Spinal cord (tissue), 10 donors: ENCODE measurements at places on chromosomes 12 and 14.

DNA sequence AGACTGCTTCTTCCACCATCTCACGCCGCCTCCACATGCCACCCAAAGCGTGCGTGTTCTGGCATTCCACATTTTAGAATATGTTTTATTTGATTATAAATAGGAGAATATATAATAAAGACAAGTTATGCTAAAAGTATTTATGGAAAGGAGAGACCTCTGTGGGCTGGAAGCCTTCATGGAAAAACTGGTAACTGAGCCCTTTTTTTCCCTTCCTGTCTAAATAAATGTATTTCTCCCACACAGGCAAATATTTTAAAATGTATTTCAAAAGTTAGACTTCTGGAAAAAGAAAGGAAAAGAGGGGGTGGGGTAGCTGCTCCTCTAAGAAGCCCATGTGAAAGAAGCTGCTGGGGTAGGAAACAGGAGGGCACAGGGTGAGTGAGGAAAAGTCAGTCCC is 16.1 kb upstream of the NR4A1 start:
- no peak for DNase-seq

GRCh38 chr12:112140728-112141127 is 15.4 kb downstream of the TRAFD1 start:
- no peak for DNase-seq

DNA sequence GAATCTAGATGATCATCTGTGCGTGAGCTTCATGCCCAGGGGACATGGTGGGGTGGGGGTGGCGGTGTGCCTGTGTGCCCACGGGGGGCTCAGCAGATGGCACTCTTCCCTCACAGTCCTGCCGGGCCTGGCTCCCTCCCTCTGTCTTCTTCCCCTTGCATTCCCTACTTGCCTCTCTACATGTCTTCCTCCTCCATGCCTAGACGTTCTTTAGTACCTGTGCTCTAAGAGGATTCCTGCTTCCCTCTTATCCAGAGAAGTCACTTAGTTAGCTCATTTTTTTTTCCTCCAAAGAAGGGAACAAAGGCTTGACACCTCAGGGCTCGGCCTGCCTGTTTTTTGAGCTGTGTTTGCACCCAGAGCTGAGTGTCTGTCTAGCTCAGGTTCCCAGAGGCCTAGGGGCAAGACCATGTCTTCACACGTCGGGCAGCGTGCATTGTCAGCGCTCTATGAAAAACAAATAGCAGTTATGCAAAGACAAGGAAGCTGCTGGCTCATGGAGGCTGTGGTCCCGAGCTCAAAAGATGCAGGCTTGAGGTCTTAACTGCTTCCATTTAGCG is 48.8 kb downstream of the NINJ2 start:
- DNase-seq = peak; percentile 25

DNA sequence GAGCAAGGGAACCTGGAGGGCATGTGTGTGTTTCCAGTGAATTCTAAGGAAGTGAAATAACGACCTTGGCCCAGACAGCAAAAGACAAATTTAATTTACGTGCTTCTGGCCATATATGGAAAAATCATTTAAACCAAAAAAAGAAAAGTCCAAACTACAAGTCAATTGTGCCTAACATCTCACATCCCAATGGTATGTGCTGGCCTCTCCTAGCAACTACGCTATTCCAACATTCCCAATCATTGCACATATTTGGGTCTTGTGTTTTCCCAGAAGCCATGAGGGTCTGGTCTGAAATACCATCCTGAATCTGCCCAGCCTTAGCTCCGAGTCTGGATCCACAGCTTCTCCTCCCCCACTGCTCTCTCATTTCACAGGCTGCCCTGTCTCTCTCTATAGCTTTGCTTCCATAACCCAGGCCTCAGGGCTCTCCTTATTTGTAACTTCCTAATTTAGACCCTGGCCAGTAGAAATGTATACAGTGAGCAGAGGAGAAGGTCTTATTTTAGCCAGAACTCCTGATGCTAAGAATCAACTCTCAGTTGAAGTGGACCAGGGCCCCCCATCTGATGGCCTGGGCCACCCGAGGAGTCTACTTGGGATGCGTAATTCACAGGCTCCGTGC is 224.6 kb downstream of the ANO2 start:
- DNase-seq = no peak

GRCh38 chr14:34329301-34329700 is 132.7 kb downstream of the SPTSSA start:
- DNase-seq = no peak
